Stimulated activated CD4-positive, alpha-beta T cell treated with anti-CD3 and anti-CD28 coated beads, Interleukin-4, amount 100 ng/mL, for 1 hour (primary cell): ENCODE measurements at places on chromosomes 6 and 20.

GRCh38 chr20:40274912-40275533 is 414.0 kb downstream of the MAFB start:
- no peak for DNase-seq

DNA sequence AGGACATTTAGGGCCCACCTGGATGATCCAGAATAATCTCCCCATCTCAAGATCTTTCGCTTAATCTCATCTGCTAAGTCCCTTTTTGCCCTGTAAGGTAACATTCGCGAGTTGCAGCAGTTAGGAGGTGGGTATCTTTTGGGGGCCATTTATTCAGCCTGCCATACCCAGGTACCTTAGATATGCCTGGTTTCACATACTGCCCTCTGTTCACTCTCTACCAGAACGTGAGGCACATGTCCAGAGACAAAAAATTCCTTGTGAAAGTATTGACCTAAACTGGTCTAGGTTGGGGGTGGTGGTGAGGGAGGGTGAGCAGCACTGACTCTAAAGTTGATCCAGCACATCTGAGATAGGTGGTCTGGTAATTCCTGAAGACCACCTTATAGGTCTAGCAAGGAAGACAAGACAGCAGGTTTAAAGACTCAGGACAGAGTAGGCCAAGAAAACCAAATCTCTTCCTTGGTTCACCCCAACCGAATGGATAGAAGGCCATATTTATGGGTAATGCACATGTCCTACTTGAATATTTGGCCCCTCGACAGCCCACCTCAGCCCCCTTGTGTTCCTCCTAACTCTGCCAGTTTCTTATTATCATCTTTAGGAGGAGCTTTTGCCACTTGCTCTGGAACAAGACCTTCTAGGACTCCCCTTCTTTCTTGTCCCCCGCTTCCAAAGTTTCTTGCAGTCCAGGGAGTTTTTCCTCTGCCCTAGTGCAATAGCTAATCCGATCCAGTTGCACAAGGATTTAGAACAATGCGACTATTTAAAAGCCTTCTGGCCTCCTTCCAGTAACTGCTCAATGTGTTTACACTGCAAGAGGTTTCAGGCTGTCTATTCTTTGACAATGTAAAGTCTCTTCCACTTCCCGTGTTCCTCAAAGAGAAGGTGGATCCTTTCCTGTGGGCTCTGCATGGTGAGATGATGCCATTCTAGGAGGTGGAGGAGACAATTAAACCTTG is 213.0 kb upstream of the LAMP5 start:
- no peak for DNase-seq

GRCh38 chr6:150537893-150538292 is 61.8 kb upstream of the PLEKHG1 start:
- no peak for DNase-seq

- no peak for DNase-seq
Observed at GRCh38 chr20:8587810-8588209, 455.7 kb downstream of the PLCB1 start.

- no peak for DNase-seq
Observed at GRCh38 chr6:158801655-158802294, 17.4 kb downstream of the EZR start.

DNA sequence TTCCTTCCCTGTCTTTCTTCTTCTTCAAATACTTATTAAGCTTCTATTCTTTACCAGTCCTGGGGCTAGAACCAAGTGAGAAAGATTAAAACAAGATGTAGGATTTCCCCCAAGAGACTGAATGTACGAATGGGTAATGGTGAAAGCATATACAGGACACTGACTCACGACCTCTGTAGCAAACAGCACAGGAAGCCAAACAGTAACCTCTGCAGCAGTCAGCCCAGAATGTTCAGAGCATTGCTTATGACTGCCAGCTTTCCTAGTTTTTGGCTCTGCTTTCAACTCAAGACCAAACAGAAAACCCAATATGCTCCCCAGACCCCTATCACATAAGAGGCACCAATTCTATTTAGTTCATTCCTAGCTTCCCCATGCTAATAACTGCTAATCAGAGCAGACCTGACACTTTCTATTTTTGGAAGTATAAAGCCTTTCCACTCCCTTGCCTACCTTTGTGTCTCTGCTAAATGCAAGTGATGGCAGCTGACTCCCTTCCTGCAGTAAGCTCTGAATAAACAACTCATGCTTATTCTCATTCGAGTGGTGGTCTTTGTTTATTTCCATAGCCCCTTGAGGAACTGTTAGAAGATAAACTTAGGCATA is 690.6 kb downstream of the EPM2A start:
- no peak for DNase-seq

- DNase-seq, result no peak
Observed at GRCh38 chr6:140182821-140183220, 808.4 kb upstream of the CITED2 start.

- DNase-seq, result no peak
Observed at GRCh38 chr6:33961691-33962090, 157.9 kb upstream of the MLN start.

DNA sequence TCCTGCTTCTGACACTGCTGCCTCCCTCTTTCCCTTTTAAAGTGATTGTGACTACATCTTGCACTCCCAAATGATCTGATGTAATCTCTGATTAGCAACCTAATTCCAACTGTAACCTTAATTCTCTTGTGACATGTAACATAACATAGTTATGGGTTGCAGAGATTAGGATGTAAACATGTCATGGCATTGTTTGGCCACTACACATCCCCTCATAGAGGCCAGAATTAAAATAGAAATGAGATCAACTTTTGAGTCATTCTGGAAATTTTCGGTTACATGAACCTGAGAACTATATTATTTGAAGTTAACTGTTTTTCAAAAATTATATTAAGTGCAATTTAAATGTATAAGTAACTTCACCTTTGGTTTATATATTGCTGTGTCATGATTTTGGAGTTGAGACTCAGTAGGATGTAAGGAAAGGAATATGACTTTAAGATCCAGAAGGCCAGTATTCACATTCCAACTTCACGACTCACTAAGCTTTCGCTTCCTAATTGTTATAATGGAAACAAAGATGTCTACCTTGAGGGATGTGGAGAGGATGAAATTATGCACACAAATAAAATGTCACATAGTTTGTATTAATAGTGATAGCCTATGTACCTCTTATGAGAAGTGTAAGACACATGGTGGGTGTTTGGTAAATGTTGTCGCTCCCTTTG is 611.9 kb upstream of the MAP3K7 start:
- no peak for DNase-seq

- no peak for DNase-seq
Observed at GRCh38 chr6:155078331-155078745, 83.2 kb downstream of the TIAM2 start.

- DNase-seq, result no peak
Observed at GRCh38 chr20:46850896-46851295, 43.7 kb upstream of the EYA2 start.

- no peak for DNase-seq
Observed at GRCh38 chr6:36422714-36423100, 19.9 kb downstream of the PXT1 start.

GRCh38 chr6:88164061-88164460 is 2.1 kb downstream of the CNR1 start:
- no peak for DNase-seq
